ENCODE measurements at places on chromosomes 5 and 9.

DNA sequence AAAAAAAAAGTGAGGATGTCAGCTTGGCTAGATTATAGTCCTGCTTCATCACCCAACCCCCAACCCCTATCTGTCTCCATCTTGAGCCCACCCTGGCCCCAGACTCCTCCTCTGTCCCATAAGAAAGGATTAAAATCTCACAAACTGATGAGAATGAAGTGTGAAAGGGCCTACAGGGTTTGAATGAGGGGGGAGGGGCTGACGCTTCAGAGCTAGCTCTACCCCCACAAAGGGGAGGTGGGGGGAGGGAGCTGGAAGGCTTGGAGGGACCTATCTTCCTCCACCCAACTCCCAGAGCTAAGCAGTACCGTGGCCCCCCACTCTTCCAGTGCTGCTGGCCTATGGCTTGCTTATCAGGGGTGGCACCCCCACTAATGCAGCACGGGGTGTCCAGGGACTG lies 43.7 kb upstream of the HAND1 start:
- DNase-seq, result no peak

GRCh38 chr5:2741956-2742355 lies 9.5 kb downstream of the IRX2 start:
- no peak for DNase-seq

DNA sequence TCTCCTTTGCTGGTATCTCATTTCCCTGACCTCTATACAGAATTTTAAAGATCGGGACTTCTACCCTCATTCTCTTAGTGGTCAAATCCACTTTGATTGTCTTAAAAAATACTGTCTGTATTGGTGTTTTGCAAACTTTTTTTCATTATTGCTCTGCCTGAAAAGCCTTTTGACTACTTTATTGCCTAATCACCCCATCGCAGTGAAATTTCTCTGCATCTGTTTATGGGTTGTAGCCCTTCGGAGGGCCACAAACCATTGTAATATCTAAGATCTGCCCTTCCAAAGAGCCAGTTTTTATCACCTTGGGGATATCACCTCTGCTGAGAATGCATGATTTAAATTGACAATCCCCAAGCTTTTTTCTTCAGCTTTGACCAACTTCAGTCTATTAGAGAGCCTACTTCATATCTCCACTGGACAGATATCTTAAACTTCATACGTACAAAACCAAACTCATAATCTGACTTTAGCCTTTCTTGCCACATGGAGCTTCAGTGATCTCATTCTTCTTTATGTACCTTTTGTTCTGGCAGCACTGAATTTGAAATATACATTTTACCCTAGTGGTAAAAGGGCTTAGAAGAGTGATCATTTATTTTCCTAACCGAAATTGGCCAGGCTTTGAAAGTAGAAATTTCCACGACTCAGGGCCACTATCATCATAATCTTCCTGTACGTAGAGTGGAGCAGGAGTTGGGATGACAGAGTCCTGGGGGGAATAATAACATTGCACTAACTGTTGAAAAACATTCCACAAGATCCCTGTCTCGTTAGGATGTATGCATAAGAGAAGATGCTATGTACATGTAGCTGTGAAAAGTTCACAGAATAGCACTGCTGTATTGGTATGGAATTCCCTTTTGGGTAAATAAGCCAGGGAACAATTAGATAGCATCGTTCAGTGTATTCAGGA lies 21.4 kb downstream of the KIF2A start:
- no peak for DNase-seq

DNA sequence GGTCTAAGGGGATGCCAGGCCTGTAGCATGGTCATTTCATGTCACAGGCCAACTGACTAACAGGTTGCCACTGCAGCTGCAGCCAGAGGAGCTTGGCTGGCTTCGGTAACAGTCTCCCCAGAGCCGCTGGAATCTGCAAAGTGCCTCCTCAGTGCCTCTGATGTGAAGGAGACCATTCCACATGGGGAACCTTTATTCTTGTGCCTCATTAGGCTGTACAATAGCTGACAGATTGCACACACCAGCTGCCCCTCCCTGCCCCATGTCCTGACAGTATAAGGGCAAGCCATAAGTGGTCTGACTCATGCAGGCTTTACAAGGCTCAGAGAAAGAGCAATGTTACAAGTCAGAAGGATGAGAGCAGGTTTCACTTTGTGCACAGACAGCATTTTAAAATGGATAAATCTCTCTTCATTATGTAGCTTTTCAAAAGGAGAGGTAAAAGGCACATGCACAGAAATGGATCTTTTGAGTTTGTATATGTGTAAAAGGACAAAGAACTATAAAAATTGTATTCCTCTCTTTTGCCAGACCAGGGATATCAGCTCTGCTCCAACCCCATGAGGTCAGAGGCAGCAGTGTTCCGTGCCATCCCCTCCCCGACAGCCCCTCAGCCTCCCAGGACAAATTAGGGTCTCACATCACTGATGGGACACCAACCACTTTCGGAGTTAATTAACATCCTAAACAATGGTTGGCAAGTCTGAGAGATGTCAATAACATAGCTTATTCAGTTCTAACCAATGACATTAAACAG lies 467.8 kb downstream of the TMEM232 start:
- no peak for DNase-seq

- DNase-seq, result no peak
These were observed 454.1 kb upstream of the NUDT12 start for GRCh38 chr5:104016646-104017045.

GRCh38 chr5:155633338-155633957 lies 619.9 kb downstream of the KIF4B start:
- DNase-seq, result no peak

DNA sequence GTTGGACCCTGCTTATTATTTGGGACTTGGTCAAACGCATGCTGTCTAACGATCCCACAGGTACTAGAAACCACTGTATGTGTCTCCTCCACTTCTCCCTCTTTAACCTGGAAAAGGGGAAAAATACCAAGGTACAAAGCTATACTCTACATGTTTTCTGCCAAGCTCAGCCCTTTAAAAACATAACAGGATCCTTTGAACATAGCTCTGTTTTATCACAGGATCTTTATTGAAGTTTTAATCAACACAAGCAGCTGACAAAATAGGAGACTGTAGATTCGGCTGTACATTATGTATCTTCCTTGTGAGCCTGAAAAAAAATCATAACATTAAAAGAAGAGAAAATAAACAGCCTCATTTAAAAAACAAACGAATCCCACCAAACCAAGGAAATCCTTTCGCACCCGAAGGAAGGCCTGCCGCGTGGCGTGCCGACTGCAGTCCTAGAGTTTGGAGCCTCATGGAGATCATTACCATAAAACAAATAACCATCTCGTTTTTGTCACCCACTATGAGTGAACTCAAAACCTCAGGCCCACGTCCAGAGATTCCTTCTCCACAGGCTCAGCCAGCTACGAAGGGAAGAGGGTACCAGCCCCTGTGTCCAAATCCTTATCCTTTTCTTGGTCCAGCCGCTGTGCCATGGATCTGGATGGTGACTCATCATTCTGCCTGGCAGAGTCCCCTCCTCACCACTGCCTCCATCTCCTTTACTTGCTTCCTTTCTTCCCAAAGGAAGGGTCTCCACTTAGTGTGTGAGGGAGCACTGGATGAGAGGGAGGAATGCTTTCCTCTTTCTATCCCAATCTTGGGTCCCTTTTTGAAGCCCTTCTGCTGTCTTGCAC lies 651.1 kb downstream of the CCDC171 start:
- DNase-seq, result no peak

- no peak for DNase-seq
These were observed 5.6 kb upstream of the C9orf152 start for GRCh38 chr9:110213413-110214044.

GRCh38 chr9:98144076-98144475 lies 25.1 kb upstream of the TRIM14 start:
- no peak for DNase-seq

DNA sequence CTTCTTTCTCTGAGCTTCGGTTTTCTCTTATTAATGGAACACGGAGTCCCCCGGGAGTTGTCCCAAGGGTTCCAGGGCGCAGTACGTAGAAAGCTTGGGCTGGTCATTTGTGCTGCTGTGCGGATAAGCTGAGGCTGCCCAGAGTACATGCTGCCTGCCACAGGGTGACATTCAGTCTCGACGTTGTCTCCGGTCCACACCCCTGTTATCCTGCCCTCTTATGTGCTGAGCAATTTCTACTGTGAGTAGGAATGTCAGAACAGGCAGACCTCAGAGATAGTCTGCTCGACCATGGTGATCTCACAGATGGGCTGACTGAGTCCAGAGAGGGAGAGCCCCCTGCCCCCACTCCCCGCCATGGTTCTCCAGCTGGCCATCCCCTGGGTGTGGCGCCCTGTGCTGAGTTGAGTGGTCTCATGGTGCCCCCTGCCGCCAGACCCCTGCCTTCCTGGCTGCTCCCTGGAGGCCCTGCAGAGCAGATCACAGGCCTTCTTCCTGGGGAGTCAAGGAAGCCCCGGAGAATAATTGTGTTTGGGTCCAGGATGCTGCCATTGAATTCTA lies 124.0 kb downstream of the RGS3 start:
- DNase-seq, result no peak

GRCh38 chr5:138503487-138504270 lies 38.4 kb downstream of the EGR1 start:
- DNase-seq, result peak; percentile 84

- DNase-seq, result no peak
These were observed 22.6 kb upstream of the LMX1B start for GRCh38 chr9:126591083-126591482.

DNA sequence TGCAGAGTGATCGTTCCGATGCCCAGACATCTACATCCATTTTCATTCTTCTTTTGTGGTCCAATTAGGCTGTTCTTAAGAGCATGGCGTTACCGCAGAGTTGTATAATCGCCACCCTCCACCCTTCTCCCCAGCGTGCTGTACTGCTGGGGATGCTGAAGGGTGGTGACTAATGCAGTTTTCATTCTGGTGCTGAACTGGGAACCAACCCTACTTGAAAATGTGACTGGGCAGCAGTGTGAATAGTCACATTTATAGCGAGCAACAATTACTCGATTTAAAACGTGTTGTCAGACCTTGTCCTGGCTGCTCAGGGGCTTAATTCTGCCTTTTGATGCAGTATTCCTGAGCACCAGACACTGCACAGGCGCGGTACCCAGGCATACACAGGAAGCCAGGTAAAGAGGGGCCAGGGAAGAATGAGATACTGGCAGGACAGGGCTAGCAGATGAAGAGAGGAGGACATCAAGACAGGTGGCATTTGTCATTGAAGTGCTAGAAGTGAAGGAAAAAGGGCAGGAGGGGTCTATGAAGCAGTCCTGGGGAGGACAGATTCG lies 719 bp upstream of the ISCA1 start:
- DNase-seq, result peak; percentile 43

DNA sequence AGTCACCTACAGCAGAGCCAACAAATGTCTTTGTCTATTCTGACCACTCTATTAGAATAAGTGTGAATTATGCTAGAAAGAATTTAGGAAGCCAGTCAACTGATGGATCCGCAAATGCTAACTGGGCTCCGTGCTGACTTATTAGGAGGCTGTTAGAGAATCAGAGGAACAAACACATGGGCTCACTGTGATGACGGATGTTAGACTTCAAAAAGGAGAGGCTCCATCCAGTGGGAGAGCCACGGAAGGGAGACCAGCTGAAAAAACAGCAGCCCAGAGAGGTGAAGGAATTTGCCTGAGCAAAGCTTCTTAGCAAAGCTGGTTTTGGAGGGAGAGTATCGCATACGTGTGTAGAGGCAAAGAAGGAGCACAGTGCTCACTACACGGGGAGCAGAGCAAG lies 5.8 kb upstream of the TGFBI start:
- DNase-seq, result no peak

- no peak for DNase-seq
These were observed 50.2 kb upstream of the IL31RA start for GRCh38 chr5:55800924-55801323.

- no peak for DNase-seq
These were observed 54.6 kb downstream of the SUSD1 start for GRCh38 chr9:112120439-112120925.

DNA sequence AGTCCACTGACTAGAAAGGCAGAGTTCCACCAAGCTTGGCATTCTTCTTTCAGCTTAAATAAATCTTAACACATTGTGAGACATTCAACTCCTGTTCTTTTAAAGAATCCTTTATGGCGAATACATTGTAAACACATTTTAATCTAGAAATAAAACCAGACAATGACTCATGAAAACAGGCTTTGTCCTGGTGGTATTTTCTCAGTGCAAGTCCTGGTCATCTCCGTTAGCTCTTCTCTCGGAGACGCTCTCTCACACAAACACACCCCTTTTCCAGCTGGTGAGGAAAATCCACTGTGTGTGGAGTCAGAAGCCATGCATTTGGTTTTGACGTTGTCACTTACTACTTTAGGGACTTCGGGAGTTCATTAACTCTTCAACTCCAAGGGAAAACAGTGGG lies 140.4 kb downstream of the AUH start:
- no peak for DNase-seq

DNA sequence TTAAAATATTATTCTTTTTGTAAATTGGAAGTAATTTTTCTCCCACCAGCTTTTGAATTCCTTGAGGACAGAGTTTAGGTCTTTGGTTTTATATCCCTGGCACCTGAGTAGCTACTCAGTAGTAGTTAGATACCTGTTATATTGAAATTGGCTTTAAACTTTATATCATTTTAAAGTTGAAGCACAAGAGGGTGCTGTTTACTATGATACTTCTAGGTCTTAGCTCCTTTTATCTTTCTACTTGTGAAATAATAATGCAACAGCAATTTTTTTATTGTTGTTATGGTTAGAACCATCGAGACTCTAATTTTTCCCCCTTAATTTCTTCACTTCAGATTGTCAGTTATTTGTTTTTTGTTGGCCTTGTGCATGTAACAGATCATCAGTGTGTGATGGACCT lies 46.3 kb downstream of the AP3S1 start:
- DNase-seq, result peak; percentile 64

DNA sequence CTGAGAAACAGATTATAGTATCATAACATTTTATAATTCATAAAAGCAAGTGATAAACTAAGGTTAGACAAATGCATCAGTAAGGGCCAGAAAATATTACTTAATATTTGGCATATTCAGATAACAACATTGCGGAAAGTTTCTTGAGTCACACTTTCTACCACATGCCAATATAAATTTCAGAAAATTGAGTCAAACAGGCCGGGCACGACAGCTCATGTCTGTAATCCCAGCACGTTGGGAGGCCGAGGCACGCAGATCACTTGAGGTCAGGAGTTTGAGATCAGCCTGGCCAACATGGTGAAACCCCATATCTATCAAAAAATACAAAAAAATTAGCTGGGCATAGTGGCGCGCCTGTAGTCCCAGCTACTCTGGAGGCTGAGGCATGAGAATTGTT lies 47.1 kb downstream of the SLC38A9 start:
- DNase-seq, result no peak

- no peak for DNase-seq
These were observed 5.1 kb downstream of the B4GALT7 start for GRCh38 chr5:177605078-177605477.

DNA sequence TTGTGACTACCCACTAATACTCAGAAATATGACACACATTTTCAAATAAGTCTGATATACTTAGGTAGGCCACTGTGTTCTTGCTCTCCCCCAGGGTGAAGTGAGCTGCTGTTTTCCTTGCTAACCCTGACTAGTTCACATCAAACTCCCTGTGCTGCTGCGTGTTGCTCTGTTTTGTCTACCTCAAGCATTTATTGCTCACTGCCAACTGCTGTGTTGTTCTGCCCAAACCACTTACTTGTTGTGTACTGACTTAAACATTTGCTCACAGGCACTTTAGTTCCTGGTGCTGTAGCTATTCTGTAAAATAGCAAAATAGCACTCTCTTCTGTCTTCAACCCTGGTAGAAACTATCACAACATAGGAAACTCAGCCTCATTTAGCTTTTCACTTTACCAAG lies 255.7 kb downstream of the HCN1 start:
- DNase-seq, result no peak

GRCh38 chr5:130526708-130527107 lies 622.4 kb downstream of the CHSY3 start:
- no peak for DNase-seq

GRCh38 chr9:98765256-98765655 lies 31.1 kb downstream of the ANKS6 start:
- DNase-seq, result no peak
